Colonic mucosa (tissue), 4 donors: ENCODE measurements at places on chromosomes 4 and X.
A peak's percentile ranks its signal among the peaks of the same experiment; 100 is the strongest.

DNA sequence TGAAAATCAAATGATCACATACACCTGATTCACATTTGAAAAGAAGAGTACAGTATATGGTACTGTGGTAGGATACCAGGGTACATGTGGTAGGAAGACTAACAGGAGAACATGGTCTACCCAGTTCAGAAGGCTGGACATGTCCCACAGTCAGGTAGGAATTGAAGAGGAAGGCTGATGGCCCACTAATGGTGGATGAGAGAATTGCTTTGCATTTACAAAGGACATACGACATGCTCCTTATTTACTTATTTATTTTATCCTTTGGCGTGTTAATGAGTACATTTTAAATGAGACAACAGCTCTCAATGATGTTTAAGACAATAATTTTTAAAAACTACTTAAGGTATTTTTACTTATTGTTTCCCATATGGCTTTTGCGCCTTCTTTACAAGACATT is 106.7 kb upstream of the BMP2K start:
- no peak for DNase-seq

GRCh38 chr4:52701207-52701606 is 42.1 kb upstream of the USP46 start:
- DNase-seq = no peak

- DNase-seq = peak; percentile 42
These were observed 821 bp downstream of the ASMTL start for GRCh38 chrX:1451661-1452515.

DNA sequence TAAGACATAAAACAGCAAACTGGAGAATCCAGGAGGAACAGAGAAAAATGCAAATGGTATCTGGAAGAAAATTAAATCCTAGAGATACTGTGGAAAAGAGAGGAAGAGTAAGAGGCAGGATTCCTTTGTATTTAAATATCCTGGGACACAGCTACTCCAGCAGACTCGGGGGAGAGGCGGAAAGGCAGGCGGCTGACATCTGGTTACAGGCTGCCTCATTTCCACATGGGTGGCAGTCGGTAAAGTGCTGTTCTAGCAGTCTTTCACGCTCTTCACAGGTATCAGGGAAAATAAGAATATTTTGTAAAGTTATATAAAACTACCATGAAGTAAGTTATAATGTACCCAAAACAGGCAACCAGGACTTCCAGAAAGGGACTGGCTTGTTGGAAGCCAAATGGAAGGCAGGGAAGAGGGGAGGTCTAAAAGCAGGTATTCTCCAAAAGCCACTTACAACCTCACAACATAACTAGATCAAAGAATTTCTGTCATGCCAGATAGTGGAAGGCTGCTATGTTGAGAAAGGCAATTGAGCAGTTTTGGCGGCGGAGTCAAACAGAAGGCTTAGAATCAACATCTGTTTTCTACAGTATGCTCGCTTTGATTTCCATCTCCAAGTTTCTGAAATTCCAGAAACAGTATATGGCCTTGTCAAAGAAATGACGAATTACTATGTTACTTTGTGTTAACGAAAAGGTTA is 1.3 kb upstream of the TIGD2 start:
- no peak for DNase-seq

- no peak for DNase-seq
These were observed 460.3 kb downstream of the ZIC3 start for GRCh38 chrX:138026211-138026610.

DNA sequence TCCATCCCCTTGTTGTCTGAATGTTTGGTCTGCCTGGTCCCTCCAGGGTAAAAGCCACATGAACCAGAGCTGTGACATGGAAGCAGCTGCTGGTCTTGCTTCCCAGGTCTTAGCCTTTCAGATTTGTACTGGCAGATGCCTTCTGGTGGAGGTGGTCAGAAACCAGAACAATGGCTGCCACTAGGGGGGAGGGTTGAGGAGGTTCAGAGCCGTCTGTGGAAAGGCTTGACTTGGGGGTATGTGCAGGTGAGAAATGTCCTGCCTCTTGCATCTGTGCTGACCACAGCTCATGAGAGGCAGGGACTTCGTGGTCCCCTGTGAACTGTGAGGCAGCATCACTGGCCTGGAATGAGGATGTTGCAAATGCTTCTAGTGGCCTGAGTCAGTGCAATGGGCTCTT is 144.2 kb upstream of the WDR1 start:
- DNase-seq = no peak

DNA sequence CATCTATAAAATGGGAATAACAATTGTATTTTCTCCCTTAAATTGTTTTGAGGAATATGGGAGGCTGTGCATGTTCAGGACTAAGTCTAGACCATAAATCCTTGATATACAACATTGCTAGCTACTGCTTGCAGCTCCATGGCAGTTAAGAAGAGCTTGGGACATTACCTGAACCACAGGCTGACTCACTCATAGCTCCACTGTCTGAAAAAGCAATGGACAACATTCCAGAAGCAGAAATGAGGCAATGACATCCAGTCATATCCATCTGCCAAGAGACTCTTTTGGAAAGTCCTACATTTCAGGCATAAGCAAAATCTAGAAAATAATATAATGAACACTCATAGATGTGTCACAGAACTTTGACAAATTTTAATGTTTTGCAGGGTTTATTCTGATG is 167.3 kb upstream of the LEF1 start:
- DNase-seq = no peak

- no peak for DNase-seq
These were observed 776.6 kb upstream of the LCORL start for GRCh38 chr4:18798123-18798522.

DNA sequence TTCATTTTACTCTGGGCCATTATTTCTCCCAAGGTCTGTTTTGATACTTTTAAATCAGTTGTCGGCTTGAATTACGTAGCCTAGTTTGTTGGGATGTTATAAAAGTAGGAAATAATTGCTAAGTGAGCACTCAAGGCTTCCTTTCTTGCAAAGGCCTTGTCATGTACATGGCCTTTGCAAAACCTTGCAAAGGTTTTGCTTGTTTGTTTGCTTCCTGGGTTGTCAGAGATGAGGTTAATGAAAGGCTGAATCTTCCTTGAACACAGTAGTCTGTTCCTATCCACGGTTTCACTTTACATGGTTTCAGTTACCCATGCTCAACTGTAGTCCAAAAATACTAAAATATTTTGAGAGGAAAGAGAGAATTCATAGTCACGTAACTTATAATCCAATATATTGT is 113.5 kb downstream of the NAA11 start:
- DNase-seq = no peak

GRCh38 chr4:1747603-1747967 is 26.3 kb downstream of the TACC3 start:
- no peak for DNase-seq
